NCI-H187 treated with DMSO at 0.1 percent for 48 hours (cell line): ENCODE measurements at places on chromosomes 7 and 10.

DNA sequence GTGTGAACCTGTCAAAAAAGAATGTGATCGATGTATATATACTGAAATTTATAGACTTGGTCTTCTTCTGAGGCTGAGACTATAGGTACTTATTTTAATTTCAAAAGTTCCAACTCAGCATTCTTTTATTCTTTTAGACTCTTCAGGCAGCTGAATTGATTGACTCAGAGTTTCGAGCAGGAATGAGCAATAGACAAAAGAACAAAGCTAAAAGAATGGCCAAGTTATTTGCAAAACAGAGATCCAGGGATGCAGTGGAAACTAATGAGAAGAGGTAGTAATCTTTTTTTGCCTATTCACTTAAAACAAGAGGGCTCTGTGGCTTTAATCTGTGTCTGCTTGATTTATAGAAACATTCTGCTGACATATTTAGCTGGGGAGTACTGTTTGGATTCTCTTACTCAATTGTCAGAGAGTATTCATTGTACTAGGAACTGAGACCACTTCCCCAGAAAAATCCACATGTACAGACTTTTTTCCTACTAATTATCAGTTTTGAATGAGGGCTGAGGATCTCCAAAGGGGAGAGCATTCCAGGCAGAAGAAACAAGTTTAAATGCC is 30.1 kb downstream of the BTAF1 start:
- DNase-seq: no peak

GRCh38 chr10:79403441-79404230 is 41.8 kb downstream of the ZCCHC24 start:
- DNase-seq: no peak

DNA sequence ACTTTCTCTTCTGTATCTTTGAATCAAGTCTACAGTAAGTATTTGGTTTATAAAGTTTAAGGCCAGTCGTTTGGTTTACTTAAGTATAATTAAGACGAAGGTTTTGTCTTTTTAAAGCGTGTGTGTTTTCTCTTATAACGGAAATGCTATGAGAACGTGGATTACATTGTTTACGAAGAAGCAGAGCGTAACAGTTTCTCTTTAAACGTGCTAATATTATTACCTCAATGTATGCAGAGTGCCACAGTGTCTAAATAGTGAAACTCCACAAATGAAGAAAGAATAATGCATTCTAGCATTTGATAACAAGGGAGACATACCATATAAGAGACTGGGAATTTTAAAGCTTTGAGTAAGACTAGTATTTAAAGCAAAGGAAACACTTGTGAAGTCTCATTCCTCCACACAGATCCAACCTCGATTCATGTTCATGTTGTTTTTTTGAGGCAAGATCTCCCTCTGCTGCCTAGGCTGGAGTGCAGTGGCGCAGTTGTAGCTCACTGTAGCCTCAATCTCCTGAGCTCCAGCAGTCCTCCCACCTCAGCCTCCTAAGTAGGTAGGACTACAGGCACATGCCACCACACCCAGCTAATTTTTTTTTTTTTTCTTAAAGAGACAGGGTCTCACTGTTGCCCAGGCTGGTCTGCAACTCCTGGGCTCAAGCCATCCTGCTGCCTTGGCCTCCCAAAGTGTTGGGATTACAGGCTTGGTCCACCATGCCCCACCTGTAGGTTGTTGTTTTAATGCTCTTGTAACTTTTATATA is 75.1 kb downstream of the ANKRD61 start:
- no peak for DNase-seq

GRCh38 chr7:37109016-37109683 is 339.5 kb downstream of the ELMO1 start:
- no peak for DNase-seq

- no peak for DNase-seq
Measured at GRCh38 chr10:118571123-118571522, 24.3 kb downstream of the PRLHR start.

- DNase-seq: no peak
Measured at GRCh38 chr10:127302343-127302742, 106.0 kb upstream of the INSYN2A start.

- no peak for DNase-seq
Measured at GRCh38 chr10:3666525-3667302, 118.3 kb downstream of the KLF6 start.

- DNase-seq: no peak
Measured at GRCh38 chr7:14759785-14760184, 142.8 kb downstream of the DGKB start.

DNA sequence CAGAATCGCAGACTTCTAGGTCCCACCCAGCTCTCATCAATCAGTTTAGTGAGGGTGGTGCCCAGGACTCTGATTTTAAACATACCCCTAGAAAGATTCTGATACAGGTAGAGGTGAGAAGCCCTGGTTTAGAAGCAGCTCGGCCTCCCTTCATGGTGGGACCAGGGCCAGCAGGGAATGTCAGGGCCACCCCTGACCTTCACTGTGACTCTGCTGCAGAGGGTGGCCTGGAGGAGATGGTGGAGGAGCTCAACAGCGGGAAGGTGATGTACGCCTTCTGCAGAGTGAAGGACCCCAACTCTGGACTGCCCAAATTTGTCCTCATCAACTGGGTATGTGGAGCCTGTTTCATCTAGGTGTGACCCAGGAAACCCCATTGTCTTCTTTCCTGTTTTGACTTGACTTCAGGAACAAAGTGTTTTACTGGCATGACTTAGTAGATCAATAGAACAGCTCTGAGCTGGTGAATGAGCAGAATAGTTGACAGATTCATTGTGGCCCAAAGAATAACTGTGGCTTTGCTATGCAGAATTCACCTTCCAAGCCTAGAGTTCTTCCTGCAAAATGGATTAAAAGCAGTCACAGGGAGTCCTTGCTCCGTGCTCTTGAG is 7.2 kb downstream of the DBNL start:
- DNase-seq: no peak

DNA sequence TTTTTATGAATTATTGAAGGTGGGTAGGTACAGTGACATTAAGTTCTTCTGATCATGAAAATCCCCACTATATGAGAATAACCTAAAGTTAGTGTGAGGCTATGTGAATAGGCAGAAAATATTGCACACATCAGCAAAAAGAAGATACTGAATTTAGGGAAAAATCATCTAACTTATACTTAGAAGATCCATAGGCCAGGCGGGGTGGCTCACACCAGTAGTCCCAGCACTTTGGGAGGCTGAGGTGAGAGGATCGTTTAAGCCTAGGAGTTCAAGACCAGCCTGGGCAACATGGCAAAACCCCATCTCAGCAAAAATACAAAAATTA is 49.5 kb upstream of the ARHGAP12 start:
- DNase-seq: no peak

DNA sequence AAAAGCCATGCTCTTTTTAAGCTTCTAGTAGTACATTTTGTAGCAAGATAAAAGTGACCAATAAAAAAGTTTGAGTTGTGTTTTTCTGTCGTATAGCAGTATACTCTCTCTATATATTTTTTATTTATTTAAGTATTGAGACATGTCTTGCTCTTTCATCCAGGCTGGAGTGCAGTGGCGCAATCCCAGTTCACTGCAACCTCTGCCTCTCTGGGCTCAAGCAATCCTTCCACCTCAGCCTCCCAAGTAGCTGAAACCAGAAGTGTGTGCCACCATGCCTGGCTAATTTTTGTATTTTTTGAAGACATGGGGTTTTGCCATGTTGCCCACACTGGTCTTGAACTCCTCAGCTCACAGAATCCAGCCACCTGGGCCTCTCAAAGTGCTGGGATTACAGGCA is 2.8 kb downstream of the SUGCT start:
- DNase-seq: no peak

DNA sequence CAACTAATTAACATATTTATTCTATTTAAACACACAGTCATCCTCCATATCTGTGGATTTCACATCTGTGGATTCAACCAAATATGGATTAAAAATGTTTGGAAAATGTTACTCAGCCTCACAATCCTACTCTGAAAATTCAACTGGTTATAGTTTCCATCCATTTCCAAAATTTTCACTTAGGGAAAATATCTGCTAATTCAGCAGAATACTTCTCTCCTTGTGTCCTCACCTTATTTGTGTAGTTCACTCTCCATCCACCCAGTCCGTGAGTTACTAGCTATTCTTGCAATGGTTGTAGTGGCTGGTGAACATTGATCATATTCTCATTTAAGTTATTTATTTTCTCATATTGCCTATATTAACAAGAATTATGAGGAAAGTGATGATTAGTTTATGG is 77.6 kb upstream of the PRKCQ start:
- no peak for DNase-seq

- no peak for DNase-seq
Measured at GRCh38 chr10:4691776-4692175, 134.2 kb upstream of the AKR1E2 start.

- DNase-seq: no peak
Measured at GRCh38 chr7:106111655-106112117, 426 bp downstream of the SYPL1 start.

GRCh38 chr10:7277867-7278266 is 133.0 kb downstream of the SFMBT2 start:
- no peak for DNase-seq

GRCh38 chr7:38027884-38028455 is 107.5 kb downstream of the EPDR1 start:
- DNase-seq: no peak

- DNase-seq: no peak
Measured at GRCh38 chr10:20006169-20006870, 190.1 kb downstream of the PLXDC2 start.

- no peak for DNase-seq
Measured at GRCh38 chr10:114034923-114035645, 8.6 kb upstream of the ADRB1 start.

GRCh38 chr7:44286618-44287487 is 38.5 kb downstream of the CAMK2B start:
- DNase-seq: no peak

DNA sequence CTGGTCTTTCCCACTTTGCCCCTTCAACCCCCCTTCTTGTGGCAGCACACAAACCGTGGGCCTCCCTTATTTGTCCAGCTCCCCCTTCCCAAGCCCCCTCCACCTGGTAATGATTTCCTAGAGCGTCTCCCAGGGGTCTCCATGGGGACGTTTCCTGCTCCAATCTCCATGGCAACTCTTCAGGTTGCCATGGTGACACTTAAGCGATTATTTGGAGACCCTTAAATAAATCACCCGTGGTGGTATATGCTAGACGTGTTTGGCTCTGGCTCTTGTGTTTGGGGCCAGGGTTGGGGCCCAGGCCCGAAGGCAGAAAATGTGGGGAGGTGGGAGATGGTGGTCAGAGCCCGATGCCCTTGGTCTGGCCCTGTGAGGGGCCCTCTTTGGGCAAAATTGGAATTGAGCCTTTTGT is 41.1 kb upstream of the DLG5 start:
- no peak for DNase-seq

DNA sequence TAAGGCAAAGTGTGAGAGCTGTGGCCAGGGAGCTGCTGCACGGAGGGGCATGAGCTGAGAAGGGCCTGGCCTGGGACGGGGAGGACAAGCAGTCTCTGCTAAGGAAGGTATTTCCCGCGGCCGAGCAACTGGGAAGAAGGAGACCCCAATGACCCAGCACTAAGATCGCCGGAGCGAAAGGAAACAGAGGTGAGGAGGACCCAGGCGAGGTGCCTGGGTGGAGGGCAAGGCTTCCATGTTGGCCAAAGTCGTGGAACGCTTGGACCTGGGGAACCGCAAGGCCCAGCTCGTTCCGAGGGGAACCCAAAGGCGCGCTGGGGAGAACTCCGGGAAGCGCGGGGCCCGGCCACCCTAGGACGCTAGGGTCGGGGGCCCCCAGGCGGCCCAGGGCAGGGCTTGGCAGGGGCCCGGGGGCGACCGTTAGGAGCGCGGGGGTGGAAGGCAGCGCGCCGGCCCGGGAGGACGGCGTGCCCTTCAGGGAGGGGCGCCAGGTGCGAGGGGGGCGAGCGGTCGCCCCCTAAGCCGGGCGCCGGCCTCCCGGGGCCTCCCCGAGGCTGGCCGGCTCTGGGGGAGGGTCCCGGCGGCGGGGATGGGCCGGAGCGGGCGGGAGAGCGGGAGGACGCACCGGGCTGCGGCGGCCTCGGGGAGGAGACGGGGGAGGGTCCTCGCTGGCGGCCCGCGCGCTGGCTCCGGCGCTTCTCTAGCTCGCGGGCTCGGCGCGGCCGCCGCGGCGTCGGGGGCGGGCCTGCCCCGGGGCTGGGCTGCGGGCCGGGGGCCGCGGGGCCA is 545 bp downstream of the GIGYF1 start:
- no peak for DNase-seq

DNA sequence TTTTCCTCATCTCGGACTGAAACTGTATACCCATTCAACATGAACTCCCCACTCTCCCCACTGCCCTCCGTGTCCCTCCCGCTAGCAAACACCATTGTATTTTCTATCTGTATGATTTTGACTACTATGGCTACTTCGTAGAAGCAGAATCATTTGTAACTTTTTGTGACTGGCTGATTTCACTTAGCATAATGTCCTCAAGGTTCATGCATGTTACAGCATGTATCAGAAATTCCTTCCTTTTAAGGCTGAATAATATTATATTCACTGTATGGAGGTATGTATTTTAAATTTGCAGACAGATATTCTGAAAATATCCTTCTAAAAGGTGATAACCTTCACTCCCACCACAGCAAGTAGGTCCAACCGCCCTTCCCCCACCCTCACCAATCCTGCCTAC is 42.9 kb upstream of the MMD2 start:
- DNase-seq: no peak

GRCh38 chr10:120365872-120366271 is 91.2 kb upstream of the PLPP4 start:
- DNase-seq: no peak

- DNase-seq: no peak
Measured at GRCh38 chr7:157377436-157378124, 40.8 kb downstream of the DNAJB6 start.

GRCh38 chr10:16184096-16184597 is 252.7 kb upstream of the PTER start:
- no peak for DNase-seq

GRCh38 chr10:116038259-116038658 is 234.7 kb downstream of the GFRA1 start:
- no peak for DNase-seq

GRCh38 chr7:142808802-142809583 is 38.2 kb downstream of the PRSS2 start:
- DNase-seq: no peak

GRCh38 chr10:132974249-132974796 is 32.0 kb upstream of the CFAP46 start:
- DNase-seq: no peak

DNA sequence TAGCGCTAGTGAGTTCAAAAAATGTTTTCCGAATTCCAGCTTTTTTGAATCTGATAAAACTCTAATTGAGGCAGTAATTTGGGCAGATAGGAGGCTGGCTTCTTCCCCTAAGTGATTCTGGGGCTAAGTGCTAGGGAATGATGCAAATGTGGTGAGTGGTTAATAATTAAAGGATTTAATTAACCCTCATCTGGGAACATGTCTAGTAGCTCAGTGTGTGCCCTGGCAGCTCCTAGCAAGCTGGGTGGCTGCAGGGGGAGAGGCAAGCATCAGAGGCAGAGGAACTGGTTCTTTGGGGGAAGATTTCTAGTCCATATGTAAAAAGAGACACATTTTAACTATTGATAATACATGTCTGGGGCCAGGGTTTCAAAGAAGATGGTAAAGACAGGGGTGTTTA is 354.5 kb downstream of the WDR11 start:
- DNase-seq: no peak

- DNase-seq: no peak
Measured at GRCh38 chr10:48476279-48476982, 128.4 kb downstream of the ARHGAP22 start.

- DNase-seq: no peak
Measured at GRCh38 chr7:151539088-151539671, 19.5 kb upstream of the RHEB start.

GRCh38 chr10:82071231-82071630 is 196.2 kb downstream of the NRG3 start:
- no peak for DNase-seq
